Putamen (tissue), 1 donor: ENCODE measurements at places on chromosomes 13 and 19.

- no peak for DNase-seq
Measured at GRCh38 chr13:111402441-111402840, 82.0 kb downstream of the TEX29 start.

DNA sequence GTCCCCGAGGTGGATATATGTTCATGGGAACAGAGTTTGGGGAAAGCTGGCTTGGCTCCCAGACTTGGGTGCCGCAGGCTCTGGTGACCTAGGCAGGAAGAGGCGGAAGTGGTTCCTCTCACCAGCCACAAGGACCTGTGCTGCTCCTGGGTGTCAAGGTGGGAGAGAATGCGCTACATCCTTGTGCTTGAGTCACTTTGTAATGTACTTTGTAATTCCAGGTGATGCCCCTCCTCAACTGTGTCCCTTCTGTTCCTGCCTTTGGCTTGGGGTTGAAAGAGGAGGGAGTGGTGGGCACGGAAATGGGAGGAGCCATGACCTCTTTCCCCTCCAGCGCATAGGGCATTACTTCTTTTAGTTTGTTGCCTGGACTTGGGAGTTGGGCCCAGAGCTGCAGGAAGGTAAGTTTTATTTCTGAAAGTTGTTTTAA lies 10.9 kb downstream of the GARRE1 start:
- no peak for DNase-seq

DNA sequence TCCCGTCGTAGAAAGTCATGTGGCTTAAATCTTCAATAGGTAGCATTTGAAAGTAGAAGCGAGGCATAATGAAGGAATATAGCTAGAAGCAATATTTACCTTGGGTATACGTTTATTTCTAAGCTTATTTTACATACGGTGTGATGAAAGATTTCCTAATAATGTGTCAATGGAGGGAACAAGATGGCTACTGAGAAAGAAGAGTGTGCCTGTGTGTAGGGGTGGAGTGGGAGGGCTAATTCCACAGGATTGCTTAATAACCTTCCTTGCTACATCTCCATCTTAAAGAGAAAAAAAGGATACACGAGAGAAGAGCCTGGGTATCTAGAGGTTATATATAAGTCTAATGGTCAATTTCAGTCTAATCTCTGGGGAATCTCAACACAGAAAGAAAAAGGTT lies 2.0 kb downstream of the SPART start:
- no peak for DNase-seq

DNA sequence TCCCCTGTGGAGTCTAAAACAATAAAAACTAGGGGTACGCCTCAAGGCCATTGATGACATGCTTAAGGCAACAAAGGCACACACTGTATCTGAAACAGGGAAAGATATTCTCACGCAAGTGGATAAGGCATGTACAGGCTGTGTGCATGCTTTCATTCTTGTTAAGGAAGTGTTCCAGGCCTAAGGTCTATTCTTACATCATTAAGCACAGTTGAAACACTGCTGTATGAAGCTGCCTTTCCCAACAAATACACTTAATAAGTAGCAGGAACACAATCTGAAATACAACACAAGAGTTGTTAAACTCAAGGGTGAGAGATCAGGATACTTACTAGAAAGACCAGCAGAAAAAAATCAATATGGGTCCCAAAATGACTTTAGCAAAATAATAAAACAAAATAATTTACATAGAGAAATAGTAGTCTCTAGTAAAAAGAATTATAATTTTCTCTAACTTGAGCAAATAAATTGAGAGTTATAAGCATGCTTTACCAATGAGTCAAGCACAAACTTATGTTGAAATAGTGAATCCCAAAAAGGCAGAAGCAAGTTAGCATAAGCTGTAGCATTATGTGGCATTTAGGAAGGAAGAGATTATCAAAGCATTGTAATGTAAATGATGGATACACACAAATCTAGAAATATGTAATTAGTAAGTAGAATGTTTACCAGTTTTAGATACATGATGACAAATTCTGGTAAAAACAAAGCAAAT lies 796.9 kb downstream of the SLITRK1 start:
- no peak for DNase-seq

DNA sequence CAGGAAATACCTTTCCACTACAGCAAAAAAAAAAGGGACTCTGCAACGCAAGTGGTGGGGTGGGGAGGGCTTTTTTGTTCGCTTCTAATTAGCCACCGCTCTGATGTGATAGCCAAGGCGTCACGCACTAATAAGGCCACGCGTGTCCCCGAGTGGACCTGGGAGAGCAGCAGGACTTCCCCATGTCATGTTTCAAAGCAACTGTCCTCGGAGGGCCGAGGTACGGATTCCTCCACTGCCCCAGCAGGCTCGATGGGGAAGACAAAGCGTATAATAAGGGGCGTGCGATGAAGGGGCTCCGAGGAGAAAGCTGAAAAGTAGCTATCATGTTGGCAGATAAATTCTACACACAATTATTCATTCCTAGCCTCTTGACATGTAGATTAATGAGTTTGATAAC lies 179.7 kb upstream of the ZNF507 start:
- DNase-seq: no peak

DNA sequence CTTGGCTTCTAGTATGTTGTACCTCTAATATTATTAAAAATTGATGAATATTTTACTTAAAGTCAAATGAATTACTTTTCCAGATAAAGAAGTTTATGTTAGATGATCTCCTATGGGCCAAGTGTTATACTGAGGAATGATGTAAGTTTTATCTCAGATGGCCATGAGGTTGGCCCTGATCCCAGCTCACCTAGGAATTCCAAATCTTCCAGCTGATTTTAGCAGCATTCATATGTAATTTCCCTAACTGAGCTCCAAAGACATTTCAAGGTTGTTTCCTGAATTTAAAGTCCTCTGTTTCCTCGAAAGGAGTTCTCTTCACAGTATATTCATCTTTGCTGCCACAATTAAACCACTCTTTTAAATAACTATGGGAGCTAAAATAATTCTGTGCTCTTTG lies 1670.4 kb upstream of the SPRY2 start:
- no peak for DNase-seq

- DNase-seq: no peak
Measured at GRCh38 chr13:48131533-48131932, 36.6 kb upstream of the MED4 start.

DNA sequence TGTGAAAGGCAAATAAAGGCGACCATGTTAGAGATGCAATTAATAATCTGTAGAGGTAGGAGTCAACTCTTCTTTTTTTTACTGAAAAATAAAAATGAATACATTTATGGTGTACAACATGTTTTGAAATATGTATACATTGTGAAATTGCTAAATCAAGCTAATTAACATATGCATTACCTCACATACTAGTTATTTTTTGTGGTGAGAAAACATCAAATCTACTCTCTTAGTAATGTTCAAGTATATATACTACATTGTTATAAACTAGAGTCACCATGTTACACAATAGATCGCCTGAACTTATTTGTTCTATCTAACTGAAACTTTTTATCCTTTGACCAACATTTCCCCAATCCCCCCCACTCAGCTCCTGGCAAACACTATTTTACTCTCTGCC lies 143.2 kb downstream of the POU4F1 start:
- no peak for DNase-seq

- DNase-seq: no peak
Measured at GRCh38 chr13:58142952-58143351, 511.4 kb downstream of the PCDH17 start.

- DNase-seq: no peak
Measured at GRCh38 chr19:40177286-40178070, 13.7 kb upstream of the MAP3K10 start.

- DNase-seq: no peak
Measured at GRCh38 chr13:105220063-105220462, 1315.4 kb downstream of the EFNB2 start.

- no peak for DNase-seq
Measured at GRCh38 chr13:32257649-32258048, 57.5 kb downstream of the ZAR1L start.

DNA sequence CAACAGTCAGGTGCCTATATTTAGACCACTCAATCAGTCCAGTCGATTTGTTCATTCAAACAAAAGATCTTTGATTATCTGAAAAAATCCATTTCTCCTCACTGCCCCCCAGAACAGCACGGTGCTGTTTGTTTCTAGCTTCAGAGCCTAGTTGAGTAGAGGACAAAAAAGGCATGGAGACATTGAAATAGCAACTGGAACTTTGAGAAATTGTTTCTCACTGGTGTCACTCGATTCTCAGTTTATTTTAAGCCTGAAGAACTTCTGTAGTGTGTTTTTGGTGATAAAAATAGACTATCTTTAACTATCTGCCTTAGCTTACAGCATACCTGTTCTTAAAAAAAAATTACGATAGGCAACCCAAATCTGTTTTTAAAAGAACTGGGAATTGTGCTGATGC lies 67.1 kb downstream of the ARHGAP35 start:
- DNase-seq: no peak

GRCh38 chr13:45781553-45782326 lies 69.8 kb downstream of the SIAH3 start:
- no peak for DNase-seq

- DNase-seq: no peak
Measured at GRCh38 chr13:102405499-102406100, 3.8 kb upstream of the FGF14 start.

DNA sequence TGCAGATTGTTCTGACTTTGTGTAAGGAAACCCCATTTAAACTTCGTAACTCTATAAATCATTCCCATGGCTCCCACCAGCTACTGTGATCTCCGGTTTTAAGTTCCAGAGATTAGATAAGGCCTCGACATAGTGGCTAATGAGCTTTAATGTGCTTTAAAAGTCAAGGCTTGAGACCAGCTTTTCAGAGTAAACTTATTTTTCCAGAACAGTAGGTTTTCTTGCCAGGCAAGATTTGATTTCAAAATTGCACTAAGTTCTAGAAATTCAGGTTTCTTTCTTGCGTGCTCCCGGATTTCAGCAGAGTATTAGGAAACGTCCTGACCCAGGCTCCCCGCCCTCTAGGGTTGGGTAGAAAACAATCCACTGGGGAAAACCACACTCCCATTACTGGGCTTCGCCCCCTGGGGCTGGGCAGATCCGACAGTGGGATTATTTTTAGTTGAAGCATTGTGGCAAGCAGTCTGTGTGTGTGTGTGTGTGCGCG lies 43.3 kb downstream of the CRYL1 start:
- no peak for DNase-seq

- peak; percentile 2 for DNase-seq
Measured at GRCh38 chr13:74166261-74167004, 32.2 kb upstream of the KLF12 start.

DNA sequence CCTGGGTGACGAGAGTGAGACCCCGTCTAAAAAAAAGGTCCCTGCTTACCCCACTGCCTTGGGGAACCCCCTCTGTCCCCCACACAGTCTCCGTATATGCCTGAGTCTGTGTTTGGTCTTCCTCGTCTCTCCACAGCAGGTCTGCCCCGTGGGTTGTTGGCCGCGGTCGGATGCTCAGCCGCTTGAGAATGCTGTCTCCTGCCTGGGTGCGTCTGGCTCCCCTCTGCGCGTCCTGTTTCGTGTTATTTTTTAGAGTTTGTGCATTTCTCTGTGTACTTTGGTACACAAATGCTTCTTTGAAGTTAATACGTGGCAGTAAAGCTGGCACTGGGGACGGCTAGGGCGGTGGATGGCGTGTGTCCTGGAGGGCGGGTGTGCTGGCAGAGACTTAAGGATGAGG lies 34.9 kb downstream of the KDM4B start:
- DNase-seq: no peak

- no peak for DNase-seq
Measured at GRCh38 chr19:33927789-33928457, 131.3 kb downstream of the KCTD15 start.

DNA sequence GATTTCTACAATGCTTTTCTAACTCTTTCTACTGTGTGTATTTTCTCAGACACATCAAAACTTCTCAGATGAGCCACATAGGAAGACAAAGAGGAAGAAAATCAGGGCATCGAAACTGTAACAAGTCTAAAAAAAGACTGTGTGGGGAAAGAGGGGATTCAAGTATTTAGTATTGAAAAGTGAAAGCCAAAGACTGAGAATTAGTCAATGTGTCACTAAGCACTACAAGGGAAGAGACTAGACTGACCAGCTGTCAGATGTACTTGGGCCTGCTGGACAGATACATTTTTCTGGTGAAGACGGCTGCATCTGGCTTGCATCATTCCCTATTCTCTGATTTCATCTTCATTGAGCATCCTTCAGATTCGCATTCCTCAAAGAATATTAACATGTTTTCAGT lies 25.4 kb downstream of the COMMD6 start:
- DNase-seq: peak; percentile 13

DNA sequence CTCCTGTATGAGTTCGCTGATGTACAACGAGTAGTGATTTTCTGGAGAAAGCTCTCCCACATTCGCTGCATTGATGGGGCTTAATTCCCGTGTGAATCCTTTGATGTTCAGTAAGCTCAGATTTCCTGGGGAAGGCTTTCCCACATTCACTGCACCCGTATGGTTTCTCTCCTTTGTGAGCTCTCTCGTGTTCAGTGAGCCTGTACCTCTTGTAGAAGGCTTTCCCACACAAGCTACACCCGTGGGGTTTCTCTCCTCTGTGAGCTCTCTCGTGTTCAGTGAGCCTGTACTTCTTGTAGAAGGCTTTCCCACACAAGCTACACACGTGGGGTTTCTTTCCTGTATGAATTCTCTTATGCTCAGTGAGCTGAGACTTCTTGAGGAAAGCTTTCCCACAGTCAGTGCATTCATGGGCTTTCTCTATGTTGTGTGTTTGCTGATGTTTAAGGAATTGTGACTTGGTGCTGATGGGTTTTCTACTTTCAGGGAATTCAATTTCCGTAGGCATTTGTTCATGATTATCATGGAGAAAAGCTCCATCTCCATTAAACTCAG lies 3.5 kb upstream of the ZNF577 start:
- DNase-seq: no peak

GRCh38 chr13:73542446-73542845 lies 483.6 kb downstream of the KLF5 start:
- DNase-seq: no peak

- no peak for DNase-seq
Measured at GRCh38 chr13:49450105-49450819, 6.2 kb downstream of the SETDB2 start.

GRCh38 chr13:59012731-59013130 lies 1151.0 kb downstream of the DIAPH3 start:
- DNase-seq: no peak

GRCh38 chr19:9456018-9456689 lies 20.8 kb upstream of the ZNF266 start:
- no peak for DNase-seq

DNA sequence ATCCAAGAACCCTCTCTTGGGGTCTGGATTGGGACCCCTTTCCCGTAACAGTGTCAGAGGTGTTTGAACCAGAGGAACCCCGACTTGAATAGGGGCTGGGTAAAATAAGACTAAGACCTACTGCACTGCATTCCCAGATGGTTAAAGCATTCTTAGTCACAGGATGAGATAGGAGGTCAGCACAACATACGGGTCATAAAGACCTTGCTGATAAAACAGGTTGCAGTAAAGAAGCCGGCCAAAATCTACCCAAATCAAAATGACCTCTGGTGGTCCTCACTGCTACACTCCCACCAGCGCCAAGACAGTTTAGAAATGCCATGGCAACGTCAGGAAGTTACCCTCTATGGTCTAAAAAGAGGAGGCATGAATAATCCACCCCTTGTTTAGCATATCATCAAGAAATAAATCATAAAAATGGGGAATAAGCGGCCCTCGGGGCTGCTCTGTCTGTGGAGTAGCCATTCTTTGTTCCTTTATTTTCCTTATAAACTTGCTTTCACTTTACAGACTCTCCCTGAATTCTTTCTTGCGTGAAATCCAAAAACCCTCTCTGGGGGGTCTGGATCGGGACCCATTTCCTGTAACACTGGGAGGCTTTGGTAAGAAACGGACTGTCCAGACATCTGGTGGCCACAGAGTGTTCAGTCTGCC lies 4.4 kb upstream of the SIN3B start:
- DNase-seq: no peak
